Airway epithelial cell (primary cell): ENCODE measurements at places on chromosomes 5 and 9. TPM values are rescaled to one million over a fixed set of nuclear protein-coding genes. Genes with fewer than 3 reads are reported as not detected.

Gene DBH
- total RNA-seq = not detected in 2 replicates

Gene GRIA1
- not detected in 2 replicates for total RNA-seq

Gene DDX4
- not detected in 2 replicates for total RNA-seq

Gene IFNK
- total RNA-seq = not detected in 2 replicates

Gene MACIR
- 8.4 and 9.2 TPM in 2 replicates for total RNA-seq

Gene SMIM33
- total RNA-seq = not detected in 2 replicates

Gene PRRX2
- total RNA-seq = 0.33 and 1.2 TPM in 2 replicates

Gene TSLP
- 0.23 and 0.85 TPM in 2 replicates for total RNA-seq

Gene NTRK2
- total RNA-seq = under 0.01 TPM in 1 of 2 replicates, not detected in the other

Gene C1QTNF3
- 0.92 and 2.9 TPM in 2 replicates for total RNA-seq

Gene FAM174A
- total RNA-seq = 32.9 and 75.7 TPM in 2 replicates

Gene FCN2
- not detected in 2 replicates for total RNA-seq

Gene NUTM2F
- not detected in 2 replicates for total RNA-seq

Gene LHX6
- 0.42 TPM in 1 of 2 replicates, not detected in the other for total RNA-seq

Gene CCIN
- not detected in 2 replicates for total RNA-seq

Gene VLDLR
- total RNA-seq = 11.8 and 15.2 TPM in 2 replicates

Gene PDZD2
- 4.7 and 5.9 TPM in 2 replicates for total RNA-seq

Gene FIBCD1
- 0.19 and 0.56 TPM in 2 replicates for total RNA-seq

Gene NUP214
- total RNA-seq = 16.3 and 21.0 TPM in 2 replicates

Gene PPP3R2
- not detected in 2 replicates for total RNA-seq

Gene CYFIP2
- total RNA-seq = 10.8 and 11.7 TPM in 2 replicates

Gene LHX3
- total RNA-seq = not detected in 2 replicates

Gene SH3GL2
- 0.07 TPM in 1 of 2 replicates, not detected in the other for total RNA-seq

Gene SLC28A3
- total RNA-seq = 1.0 and 1.6 TPM in 2 replicates

Gene PLAC8L1
- total RNA-seq = not detected in 2 replicates

Gene EFNA5
- 8.2 and 13.6 TPM in 2 replicates for total RNA-seq

Gene ANXA6
- 12.3 and 13.9 TPM in 2 replicates for total RNA-seq

Gene THBS4
- 0.19 and 0.42 TPM in 2 replicates for total RNA-seq

Gene ZDHHC11
- total RNA-seq = 0.60 and 1.3 TPM in 2 replicates

Gene SH2D3C
- 0.21 TPM in 1 of 2 replicates, not detected in the other for total RNA-seq

Gene SPATA31C1
- not detected in 2 replicates for total RNA-seq

Gene KCNN2
- not detected in 2 replicates for total RNA-seq

Gene TRAF1
- total RNA-seq = 0.42 and 0.46 TPM in 2 replicates

Gene CBY3
- total RNA-seq = not detected in 2 replicates

Gene CACNA1B
- total RNA-seq = under 0.01 TPM in 2 replicates

Gene KLHL3
- 0.79 and 1.6 TPM in 2 replicates for total RNA-seq

Gene ALDH1A1
- 2.2 and 3.1 TPM in 2 replicates for total RNA-seq

Gene AQP3
- 912 and 943 TPM in 2 replicates for total RNA-seq

Gene PCDHGA10
- total RNA-seq = 4.7 and 6.2 TPM in 2 replicates

Gene CDH10
- 0.07 TPM in 1 of 2 replicates, not detected in the other for total RNA-seq

Gene ABO
- total RNA-seq = 0.42 and 0.71 TPM in 2 replicates

Gene TESK1
- total RNA-seq = 10.0 and 16.8 TPM in 2 replicates

Gene LRRC26
- 0.35 and 0.70 TPM in 2 replicates for total RNA-seq

Gene FKBP15
- total RNA-seq = 10.9 and 17.1 TPM in 2 replicates

Gene PSD2
- not detected in 2 replicates for total RNA-seq

Gene GNA14
- not detected in 2 replicates for total RNA-seq

Gene LCN9
- not detected in 2 replicates for total RNA-seq

Gene TAF1L
- not detected in 2 replicates for total RNA-seq

Gene PCDHAC1
- 0.07 TPM in 1 of 2 replicates, not detected in the other for total RNA-seq

Gene ITGA2
- total RNA-seq = 24.0 and 31.8 TPM in 2 replicates

Gene TTC16
- not detected in 2 replicates for total RNA-seq

Gene SHROOM1
- total RNA-seq = 2.4 and 3.7 TPM in 2 replicates
